ENCODE measurements at places on chromosomes 4 and X.

- no peak for DNase-seq
These were observed 2.0 kb downstream of the GAK start for GRCh38 chr4:930028-930551.

DNA sequence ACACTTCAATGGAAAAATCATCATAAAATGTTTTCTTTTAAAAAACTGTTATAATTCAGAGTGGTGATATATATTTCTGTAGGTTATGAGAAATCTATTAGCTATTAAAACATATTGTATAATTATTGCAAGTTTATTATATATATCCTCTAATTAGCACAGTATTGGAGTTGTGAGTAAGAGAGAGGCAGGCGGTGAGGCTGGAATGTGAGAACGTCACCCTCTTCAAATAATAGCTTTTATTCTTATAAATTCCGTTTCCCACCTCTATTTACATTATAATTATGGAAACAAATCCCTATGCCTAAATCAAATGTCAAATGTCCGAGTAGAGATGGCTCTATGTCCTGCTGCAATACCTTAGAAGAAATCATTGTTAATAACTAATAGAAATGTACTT, 292.9 kb downstream of the ADGRL3 start:
- no peak for DNase-seq

DNA sequence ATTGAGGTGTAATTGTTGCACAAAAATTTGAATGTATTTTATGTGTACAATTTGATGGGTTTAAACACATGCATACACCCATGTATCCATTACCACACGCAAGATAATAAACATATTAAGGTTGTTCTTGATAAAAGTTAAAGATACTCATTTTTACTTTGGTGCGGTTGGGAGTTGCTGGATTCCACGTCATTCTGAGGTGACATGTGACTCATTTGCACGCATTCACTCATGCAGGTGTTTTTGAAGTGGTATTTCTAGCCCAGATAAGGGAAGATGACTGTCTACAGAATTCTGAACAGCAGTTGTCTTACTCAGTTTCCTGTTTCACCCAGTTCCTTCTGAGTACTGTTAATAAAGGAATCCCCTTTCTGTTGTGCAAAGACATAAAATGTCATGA, 142.0 kb downstream of the RTL3 start:
- no peak for DNase-seq

- no peak for DNase-seq
These were observed 53.3 kb downstream of the JADE1 start for GRCh38 chr4:128862608-128863311.

- no peak for DNase-seq
These were observed 16.2 kb upstream of the ART3 start for GRCh38 chr4:76058302-76058701.

- DNase-seq = no peak
These were observed 238.4 kb downstream of the SNCA start for GRCh38 chr4:89598602-89599001.

- no peak for DNase-seq
These were observed 22.1 kb downstream of the ANAPC10 start for GRCh38 chr4:145075742-145076468.

- DNase-seq = no peak
These were observed 283.8 kb upstream of the PCDH7 start for GRCh38 chr4:30436394-30436793.

DNA sequence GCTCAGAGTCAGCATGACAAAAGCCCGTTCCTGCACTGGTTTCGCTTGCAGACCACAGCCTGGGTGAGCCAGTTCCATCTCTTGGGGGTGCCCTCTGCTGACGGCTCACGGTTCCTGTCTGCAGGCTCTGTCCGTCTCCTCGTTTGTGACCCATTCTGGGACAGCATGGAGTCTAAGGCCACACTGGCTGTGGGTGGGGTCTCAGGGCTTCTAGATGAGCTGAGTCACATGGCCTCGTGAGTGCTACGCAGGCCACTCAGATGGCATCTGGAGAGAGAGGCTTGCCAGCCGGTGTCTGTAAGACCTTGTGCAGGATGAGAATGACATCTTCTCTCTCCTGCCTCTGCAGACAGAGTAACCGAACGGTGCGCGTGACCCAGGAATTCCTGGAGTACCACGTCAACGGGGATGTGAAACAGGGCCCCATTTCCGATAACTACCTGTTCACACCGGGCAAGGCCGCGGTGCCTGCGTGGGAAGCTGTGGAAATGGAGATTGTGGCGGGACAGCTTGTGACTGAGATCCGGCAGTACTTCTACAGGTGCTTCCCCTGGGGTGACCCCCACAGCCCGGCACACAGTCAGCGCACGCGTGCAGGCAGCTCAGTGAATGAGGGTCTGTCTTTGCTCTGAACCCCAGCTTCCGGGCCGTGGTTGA, 31.6 kb upstream of the MRFAP1 start:
- no peak for DNase-seq

DNA sequence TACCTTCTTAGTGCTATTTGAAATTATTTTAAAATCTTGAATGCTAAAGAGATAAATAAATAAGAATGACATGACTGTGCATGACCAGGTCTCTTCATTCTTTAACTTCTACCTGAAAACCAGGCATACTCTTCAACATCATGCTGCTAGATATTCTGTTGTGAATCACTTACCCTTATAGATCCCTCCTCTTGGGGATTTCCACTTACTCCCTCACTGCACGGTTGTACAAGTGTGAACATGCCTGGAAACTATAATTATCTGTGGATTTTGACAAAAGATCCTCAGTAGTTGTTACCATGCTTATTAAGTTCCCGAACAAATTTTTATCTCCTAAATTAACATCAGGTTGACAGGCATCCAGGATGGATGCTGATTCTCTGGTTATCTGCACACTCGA, 54.3 kb downstream of the ADGRL3 start:
- no peak for DNase-seq

DNA sequence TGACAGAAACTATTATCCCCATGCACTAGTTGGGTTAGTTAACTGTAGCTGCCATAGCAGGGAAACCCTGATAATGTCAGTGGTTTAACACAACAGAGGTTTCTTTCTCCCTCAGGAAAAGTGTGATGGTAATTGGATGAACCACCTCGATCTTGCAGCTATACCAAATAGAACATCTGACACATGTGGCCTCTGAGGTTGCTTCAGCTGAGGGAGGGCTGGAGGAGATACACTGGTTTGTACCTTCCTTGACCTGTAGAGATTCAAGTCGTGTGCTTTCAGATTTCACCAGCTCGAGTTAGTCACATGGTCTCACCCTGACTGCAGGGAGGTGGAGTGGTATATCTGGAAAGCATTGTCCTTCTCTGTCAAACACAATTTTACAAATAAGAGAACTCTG, 147.2 kb upstream of the SFRP2 start:
- DNase-seq = no peak

GRCh38 chrX:3066555-3066954, 25.3 kb downstream of the ARSF start:
- peak; percentile 2 for DNase-seq

DNA sequence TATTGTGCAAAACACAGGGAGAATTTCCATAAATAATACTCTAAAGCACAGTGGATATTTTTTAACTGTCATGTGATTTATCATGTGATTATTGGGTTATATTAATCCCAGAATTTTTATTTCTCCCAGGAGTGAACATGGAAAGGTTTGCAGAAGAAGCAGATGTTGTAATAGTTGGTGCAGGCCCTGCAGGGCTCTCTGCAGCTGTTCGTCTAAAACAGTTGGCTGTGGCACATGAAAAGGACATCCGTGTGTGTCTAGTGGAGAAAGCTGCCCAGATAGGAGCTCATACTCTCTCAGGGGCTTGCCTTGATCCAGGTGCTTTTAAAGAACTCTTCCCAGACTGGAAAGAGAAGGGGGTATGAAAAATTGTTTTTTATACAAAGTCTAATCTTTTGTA, 10.0 kb downstream of the ETFDH start:
- DNase-seq = no peak

GRCh38 chrX:39144323-39144722, 343.1 kb downstream of the MID1IP1 start:
- DNase-seq = no peak

- DNase-seq = peak; percentile 11
These were observed 60.8 kb downstream of the ZNF732 start for GRCh38 chr4:244471-244870.

DNA sequence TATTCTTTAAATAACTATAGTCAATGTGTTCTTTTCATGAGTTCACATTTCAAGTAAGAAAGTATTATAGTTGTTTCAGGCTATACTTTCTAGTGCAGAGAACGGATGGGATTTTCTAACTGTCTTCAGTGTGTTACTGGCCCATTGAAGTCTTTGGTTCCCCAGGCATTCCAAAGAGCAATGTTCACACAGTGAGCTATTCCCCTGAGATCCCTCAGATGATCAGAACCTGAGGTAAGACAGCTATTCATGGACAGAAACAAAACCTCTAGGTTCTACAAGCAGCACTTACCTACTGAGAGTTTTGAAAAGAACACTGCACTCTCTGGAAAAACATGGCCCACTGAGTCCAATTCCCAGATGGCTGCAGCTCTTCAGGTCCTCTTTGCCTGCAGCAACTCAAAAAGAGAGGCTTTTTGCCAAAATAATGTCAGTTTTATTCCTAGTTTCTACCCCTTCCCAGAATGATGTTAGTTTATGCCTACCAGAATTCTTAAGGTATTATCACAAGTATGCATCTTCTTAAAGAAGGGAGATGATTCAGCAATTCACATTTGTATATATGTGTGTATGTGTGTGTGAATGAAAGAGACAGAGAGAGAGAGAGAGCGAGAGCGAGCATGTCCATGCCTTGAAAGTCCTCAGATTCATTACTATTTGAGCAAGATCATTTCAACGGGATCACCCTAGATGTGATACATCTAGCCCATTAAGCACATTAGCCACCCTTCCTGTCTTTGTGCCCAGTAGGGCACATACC, 146.1 kb downstream of the PDHA2 start:
- no peak for DNase-seq

GRCh38 chr4:184384810-184385557, 89.4 kb downstream of the IRF2 start:
- no peak for DNase-seq

GRCh38 chrX:2576793-2577192, 76.0 kb upstream of the DHRSX start:
- DNase-seq = no peak

DNA sequence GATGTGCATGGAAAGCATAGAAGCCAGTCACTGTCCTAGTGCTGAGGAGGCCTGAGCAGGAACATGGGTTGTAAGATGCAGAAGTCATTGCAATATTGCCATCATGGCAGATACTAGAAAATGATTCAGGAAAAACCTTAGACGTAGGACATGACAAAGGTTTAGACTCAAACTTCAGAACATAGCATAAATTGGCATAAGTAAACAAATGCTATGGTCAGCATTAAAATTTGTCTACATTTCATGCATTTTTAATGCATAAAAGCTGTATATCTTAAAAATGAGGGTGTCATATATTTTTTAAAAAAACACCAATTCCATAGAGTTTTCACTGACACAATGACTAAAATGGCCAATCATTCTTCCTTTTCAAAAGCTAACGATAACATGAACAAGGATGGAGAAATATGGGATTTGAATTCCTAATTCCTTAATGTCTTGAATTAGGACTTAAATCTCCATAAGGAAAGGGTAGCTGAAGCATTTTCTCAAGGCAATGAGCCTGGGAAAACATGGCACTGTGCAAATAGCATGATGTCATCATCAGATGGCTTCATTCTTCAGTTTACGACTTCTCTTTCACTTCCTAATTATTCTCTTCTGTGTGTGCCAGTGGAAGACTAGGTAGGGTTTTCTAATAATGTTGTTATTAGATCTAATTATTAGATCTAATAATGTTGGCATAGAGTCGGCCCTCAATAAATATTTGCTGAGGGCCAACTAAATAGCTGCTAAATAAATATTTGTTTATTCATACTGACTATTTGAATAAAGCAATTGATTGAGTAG, 125.1 kb upstream of the FRG1 start:
- no peak for DNase-seq

DNA sequence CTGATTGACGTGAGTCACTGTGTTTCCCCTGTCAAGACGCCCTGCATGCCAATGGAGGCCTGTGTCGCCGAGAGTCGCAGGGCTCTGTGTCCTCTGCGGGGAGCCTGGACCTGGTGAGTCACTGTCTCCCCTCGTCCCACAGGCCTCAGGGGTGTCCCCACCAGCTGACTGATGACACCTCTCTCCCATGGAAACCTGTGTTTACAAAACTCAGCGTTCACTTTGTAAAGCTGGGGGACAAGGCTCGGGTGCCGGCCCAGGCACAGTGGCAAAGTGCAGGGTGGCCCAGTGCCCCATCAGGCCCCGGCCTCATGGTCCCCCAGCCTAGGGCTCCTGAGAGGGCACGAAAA, 21.2 kb upstream of the HGFAC start:
- no peak for DNase-seq

GRCh38 chr4:78625073-78625472, 73.5 kb downstream of the ANXA3 start:
- DNase-seq = no peak

DNA sequence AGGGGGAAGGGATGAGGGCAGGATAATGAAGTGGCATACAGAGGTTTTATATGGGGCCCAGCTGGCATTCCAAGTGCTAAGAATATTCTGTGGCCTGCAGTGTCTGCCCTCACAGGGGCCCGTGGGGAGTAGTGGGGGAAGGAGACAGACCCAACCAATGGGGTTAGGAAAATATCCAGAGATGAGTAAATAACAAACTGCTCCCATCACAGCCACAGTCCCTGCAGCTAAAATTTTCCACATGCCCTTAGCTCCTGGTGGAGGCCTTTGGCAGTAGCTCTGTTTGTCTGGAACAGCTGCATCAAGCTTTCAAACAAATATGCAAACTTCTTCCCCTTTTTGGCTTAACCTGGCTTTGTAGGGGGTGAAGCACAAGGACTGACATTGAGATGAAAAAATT, 3.1 kb downstream of the SRPX2 start:
- peak; percentile 20 for DNase-seq

GRCh38 chrX:86946569-86946968, 571.0 kb upstream of the KLHL4 start:
- DNase-seq = peak; percentile 1

DNA sequence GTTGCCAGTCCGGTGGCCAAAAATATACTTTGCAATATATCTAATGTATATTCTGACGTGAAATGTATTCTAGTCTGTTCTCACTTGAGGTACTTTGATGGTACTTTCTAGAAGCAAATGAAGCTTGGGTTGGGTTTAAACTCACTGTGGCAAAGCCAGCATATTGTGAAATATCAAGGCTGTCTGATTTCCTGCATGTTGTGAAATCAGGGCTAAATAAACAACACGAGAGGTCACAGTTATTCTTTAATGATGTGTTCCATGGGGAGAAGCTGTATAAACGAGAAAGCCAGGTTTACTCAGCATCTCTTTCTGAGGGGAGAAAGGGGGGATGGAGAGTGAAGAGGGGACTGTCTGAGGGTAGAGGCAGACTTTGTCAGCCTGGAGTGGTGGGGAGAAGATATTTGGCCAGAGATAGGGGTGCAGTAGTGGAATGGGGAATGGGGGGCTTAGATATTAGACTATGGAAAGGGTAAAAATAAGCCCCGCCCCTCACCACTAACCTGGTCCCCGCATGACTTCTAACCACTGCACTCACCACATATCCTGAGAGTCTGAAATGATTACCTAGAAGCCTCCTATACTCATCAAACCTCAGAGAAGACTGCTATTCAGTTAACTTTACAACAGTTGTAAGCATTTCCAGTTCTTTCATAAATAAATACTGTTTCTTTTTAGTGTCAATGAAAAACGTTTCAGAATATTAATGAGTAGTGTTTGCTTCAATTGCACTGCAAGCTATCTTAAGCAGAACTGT, 5.9 kb upstream of the SCARB2 start:
- DNase-seq = peak; percentile 69

- no peak for DNase-seq
These were observed 159.9 kb downstream of the SCFD2 start for GRCh38 chr4:53205970-53206369.

- DNase-seq = no peak
These were observed 5.2 kb upstream of the SCD5 start for GRCh38 chr4:82803746-82804145.
